ENCODE measurements at places on chromosomes 4 and X.
A peak's percentile ranks its signal among the peaks of the same experiment; 100 is the strongest.

GRCh38 chr4:98352396-98352795, 91.2 kb downstream of the RAP1GDS1 start:
- no peak for DNase-seq

DNA sequence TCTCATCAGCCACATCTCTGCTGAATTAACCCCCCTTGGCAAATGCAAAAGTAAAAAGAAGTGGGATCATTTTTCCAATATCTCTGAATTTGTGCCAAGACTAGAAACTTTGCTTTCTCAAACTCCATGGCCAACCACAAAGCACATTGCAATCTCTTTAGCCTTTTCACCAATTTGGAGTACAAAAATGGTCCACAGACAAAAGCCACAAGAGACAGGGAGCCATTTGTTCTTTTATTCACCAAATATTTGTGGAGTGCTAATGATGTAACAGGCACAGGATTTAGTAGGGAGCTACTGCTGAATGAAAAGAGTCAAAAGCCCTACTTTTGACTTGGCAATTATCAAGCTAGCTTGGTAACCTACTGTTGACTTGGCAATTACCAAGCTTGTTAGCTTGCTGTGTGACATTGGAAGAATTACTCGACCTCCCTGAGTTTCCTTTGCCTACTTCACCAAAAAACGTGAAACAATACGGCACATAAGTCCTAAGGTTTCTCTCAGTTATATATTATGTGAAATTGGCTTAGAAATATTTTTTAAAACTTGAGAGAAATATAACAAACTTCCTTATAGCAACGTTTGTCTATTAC, 97.1 kb upstream of the KLF3 start:
- DNase-seq: no peak

DNA sequence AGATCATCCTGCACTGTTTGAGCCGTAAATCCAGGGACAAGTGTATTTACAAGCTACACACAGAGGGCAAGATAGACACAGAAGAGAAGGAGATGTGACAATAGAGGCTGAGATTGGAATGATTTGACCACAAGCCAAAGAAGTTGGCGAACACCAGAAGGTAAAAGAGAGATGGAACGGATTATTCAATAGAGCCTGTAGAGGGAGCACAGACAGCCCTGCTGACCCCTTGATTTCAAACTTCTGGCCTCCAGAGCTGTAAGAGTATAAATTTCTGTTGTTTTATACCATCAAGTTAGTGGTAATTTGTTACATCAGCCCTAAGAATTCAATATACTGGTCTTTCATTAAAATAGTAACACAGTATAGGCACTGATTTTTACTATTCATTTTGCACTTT, 447.8 kb downstream of the FAT4 start:
- no peak for DNase-seq

- DNase-seq: no peak
Measured at GRCh38 chr4:20944961-20945360, 244.7 kb downstream of the PACRGL start.

DNA sequence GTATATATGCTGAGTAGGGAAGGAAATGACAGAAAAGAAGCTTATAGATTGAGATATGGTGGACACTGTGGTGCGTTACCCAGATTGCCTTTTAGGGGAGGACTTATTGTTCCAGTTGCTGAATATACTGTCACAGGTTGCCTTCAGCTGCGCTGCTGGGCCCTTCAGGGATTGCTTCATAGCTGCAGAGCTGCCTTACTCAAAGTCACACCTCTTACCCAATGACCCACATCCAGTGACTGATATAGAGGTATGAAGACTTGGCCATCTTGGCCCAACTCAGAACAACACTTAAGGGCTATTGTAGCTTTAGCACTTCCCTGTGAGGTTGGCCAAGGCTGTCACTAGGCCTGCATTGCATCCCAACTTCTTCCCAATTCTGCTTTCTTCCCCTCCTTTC, 63.4 kb upstream of the TMEM164 start:
- DNase-seq: no peak

DNA sequence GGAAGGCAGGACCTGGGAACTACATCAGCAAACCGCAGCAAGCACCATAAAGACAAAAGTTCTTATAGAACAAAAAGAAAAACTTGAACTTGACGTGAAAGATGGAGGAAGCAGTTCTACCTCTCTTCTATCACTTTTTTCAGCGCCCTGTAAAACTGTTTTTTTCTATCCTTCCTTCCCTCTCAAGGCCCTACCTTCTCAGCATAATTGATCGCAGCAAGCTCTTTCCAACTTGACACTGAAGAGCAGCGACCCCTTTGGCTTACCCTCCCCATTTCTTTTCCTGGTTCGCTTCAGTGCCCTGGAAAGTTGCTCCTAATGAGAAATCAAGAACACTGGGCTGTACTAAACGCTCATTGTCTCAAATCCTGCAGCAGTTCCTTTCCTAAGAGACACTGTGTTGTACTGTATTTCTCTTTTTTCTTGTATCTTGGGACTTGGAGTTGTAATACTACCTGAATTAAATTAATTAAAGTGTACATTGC, 150.6 kb upstream of the SLC4A4 start:
- no peak for DNase-seq

DNA sequence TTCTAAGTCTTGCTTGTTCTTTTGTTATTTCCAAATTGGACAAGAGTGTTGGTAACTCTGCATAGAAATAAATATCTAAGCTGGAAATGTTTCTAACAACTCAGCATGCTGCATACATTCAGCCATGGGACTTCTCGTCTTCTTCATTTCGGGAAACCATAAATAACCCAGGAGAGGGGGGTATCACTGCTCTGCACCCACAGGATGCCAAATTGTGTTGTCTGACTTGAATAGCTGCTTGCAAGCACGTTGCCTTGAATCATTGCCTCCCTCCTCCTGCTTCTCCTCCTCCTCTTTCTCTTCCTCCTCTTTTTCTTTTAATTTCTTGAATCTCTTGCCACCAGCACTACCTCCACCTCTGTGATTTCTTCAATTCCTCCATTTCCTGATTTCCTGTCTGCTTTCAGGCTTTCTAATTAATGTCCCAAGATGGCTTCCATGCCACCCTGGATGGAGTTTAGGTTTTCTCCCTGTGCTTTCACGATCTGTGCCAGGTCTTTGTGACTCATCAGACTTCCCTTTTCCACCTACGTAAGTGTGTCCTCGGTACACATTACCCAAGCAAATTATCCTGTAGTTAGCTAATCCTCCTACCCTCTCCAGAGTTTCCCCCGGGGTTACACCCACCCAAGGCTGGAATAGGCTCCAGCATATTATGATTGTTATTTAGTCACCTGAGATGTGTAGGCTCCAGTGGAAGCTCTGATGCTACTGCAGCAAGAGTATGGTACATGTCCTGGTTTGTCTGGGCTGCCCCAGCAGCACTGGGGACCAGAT, 122.6 kb upstream of the VCX3B start:
- no peak for DNase-seq

GRCh38 chrX:51334276-51334675, 1.7 kb downstream of the NUDT10 start:
- DNase-seq: no peak

DNA sequence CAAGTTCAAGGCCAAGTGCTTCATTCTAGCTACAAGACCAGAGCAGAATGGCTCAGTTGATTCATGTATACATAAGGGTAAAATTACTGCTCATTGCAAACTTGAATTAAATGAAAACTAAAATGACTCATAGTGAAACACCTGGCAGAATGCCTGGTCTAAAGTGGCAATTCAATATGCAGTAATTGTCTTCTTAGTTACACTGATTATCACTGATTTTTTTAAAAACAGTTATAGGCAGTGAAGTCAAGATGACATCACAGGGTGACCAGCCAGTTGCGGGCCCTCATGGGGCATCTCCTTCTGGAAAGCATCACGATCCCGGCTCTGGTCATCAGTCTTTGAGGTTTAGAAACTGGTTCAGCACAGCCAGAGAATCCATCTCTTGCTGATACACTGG, 154.2 kb downstream of the RAB28 start:
- no peak for DNase-seq

- DNase-seq: no peak
Measured at GRCh38 chrX:108420481-108420880, 17.7 kb downstream of the COL4A6 start.

DNA sequence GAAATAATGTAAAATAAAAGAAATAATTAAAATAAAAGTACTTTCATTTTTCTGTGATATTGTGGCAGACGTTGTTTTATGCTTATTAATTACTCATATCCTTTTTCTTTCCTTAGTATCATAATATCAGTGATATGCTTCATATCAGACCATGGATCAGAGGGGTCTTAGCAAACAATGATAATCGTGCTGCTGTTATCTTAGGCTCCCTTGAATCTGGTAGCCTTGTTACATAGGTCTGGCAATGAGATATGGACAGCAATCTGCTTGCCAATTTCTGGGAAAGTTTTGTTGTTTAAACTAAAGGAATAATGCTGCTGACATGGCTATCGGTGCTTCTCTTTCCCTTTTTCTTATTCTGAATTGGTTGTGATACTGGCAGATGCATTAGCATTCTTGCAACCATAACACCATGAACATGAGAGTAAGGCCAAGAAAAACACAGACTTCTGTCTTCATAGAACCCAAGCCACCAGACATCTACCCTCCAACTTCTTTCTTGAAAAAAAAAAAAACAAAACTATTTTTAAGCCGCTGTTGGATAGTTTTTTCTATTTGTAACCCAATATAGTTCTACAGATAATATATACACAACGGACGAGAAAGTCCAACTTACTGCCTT, 16.4 kb downstream of the EPHA5 start:
- DNase-seq: no peak

DNA sequence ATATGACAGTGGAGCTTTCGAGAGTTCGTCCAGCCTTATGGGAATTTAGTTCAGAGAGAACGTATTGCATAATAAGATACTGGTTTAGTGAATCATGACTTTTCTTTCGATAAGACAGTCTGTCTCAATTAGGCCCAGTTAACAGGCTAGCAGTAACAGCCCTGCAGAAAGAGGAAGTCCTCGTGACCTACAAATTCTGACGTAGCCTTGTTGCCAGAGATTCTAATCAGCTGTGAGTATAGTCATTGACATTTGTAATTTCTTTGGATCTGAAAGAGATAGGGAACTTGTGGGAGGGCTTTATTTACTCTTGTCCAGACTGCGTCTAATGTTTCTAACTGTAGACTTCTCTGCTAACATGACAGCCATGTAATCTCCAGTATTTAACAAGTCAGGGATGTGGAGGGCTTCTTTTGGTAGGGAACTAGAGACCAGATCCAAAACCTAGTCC, 15.8 kb downstream of the ART3 start:
- no peak for DNase-seq

DNA sequence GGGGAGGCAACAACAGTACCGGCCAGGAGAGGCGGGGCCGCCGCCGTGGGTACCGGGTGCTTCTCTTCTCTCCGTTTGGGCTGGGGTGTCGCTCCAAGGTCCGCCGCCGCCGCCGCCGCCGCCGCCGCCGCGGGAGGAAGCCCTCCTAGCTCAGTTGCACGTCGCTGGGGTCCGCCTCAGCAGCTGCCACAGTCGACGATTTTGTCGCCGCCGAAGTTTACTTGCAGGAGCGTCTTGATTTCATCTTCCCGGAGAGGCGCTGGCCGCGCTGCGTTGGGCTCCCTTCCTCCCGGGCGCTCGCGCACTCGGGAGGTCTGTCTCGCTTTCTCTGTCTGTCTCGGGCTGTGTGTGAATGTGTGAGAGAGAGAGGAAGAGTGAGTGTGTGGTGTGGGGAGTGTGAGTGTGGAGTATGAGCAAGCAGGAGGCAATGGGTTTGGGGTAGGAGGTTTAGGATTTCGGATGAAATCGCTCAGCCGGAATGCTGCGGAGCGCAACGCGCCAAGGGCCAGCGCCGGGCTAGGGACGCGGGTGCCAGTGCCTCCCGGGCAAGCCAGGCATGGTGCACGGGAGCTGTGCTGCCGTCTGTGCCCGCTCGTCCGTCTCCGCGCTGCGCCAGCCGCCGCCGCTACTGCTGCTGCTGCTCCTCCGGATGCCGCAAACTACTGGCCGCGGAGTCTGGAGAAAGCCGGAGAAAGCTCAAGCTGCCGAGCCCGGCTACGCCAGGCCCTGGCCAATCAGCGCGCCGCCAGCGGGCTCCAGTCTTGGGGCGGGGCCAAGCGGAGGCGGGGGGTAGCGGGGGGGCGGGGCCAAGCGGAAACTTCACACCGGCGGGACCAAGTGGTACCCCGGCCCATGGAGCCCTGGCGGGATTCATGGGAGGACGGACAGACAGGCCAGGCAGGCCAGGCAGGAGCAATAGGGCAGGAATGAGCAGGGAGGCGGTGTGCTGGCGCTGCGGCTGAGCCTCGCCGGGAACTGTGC, at the start of gene PCDH19:
Gene PCDH19, minus strand, starts transcription at position 664 of the 981 bp plus-strand sequence. CDS start 1,676 bp downstream, outside the sequence.
- DNase-seq: peak; percentile 56

- DNase-seq: no peak
Measured at GRCh38 chr4:23770011-23770410, 119.8 kb downstream of the PPARGC1A start.

DNA sequence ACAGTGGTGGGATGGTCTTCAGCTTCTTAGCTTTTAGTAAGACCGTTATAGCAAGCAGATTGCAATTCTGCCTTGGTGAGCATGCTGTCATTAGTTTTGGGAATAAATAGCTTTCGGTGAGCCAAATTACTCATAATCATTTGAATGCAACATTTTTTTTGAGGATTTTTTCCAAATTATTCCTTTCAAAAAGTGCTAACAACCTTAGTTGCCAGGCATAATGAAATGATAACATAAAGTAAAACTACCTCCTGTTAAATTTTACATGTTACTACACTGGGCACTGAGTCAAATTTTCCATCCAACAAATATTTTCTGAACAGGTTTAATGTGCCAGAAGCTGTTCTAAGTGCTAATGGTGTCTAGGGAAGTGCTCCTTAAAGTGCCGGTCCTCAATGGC, 15.8 kb upstream of the NPFFR2 start:
- no peak for DNase-seq

- DNase-seq: no peak
Measured at GRCh38 chrX:40470830-40471429, 109.8 kb upstream of the ATP6AP2 start.

GRCh38 chrX:150258463-150259430, 104.4 kb upstream of the MAMLD1 start:
- no peak for DNase-seq

DNA sequence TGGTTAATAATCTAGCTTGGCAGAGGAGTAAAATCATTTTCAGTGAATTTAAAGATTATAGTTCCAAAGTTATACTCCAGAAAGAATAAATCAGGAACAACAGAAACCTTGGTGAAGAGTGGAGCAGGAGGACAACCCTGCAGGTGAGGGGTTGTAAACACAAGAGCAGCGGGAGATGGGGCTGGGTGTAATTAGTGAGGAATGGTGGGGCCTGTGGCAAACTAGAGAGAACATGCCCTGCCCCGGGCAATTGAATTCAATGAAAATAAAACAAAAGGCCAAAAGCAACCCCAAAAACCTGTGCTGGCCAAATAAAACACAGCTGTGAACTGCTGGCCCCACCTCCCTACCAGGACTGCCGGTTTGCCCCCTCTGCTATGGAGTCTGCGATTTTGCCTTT, 325.2 kb downstream of the NR3C2 start:
- no peak for DNase-seq

- no peak for DNase-seq
Measured at GRCh38 chrX:109848461-109849050, 115.5 kb upstream of the ACSL4 start.

GRCh38 chrX:331825-332495, 13.4 kb upstream of the GTPBP6 start:
- DNase-seq: peak; percentile 59

GRCh38 chrX:37672563-37672962, 13.0 kb upstream of the XK start:
- no peak for DNase-seq

All from heart left ventricle (tissue), 16 donors.